ENCODE measurements at places on chromosomes 6 and 20. TPM values are rescaled to one million over a fixed set of nuclear protein-coding genes. Genes with fewer than 3 reads are reported as not detected.

Gene ADGRF4
- 0.22 TPM for total RNA-seq

Gene CRISP2
- total RNA-seq: not detected

Gene OPN5
- not detected for total RNA-seq

Gene FAM8A1
- total RNA-seq: 15.6 TPM

Gene SLC32A1
- total RNA-seq: not detected

Gene HSPA1L
- total RNA-seq: 0.88 TPM

Gene TFAP2D
- not detected for total RNA-seq

Gene SIGLEC1
- total RNA-seq: under 0.01 TPM

Gene POM121L2
- total RNA-seq: not detected

Gene PCSK2
- total RNA-seq: not detected

Gene FAM83B
- total RNA-seq: 0.44 TPM

Gene CST9
- total RNA-seq: not detected

Gene ME1
- 7.4 TPM for total RNA-seq

Gene APCDD1L
- 3.5 TPM for total RNA-seq

Gene C20orf202
- total RNA-seq: not detected

Gene SAPCD1
- 0.44 TPM for total RNA-seq

Gene RPL7L1
- total RNA-seq: 91.5 TPM

Gene COL21A1
- 0.14 TPM for total RNA-seq

Gene PTGIS
- 0.14 TPM for total RNA-seq

All from placental pericyte (primary cell).